Frontal cortex (tissue), 4 donors: ENCODE measurements at places on chromosomes 1 and 21. TPM values are rescaled to one million over a fixed set of nuclear protein-coding genes. Genes with fewer than 3 reads are reported as not detected.

TXLNA gene
- total RNA-seq: 20.4 TPM

ACTL8 gene
- total RNA-seq: under 0.01 TPM

CNKSR1 gene
- total RNA-seq: 3.3 TPM

C1orf105 gene
- not detected for total RNA-seq

SCAF4 gene
- 5.7 TPM for total RNA-seq

MYOC gene
- total RNA-seq: under 0.01 TPM

SPATA45 gene
- total RNA-seq: 2.0 TPM

CLEC20A gene
- not detected for total RNA-seq

GCSAML gene
- total RNA-seq: 0.41 TPM

SMIM1 gene
- total RNA-seq: not detected

FAM163A gene
- 0.41 TPM for total RNA-seq
